Osteocyte (in vitro differentiated cells): ENCODE measurements at places on chromosomes 16 and 17. TPM values are rescaled to one million over a fixed set of nuclear protein-coding genes. Genes with fewer than 3 reads are reported as not detected.
A peak's percentile ranks its signal among the peaks of the same experiment; 100 is the strongest.

MARVELD3 gene
- total RNA-seq, result 0.24 TPM in 1 of 2 replicates, not detected in the other

PRSS33 gene
- not detected in 2 replicates for total RNA-seq

GP1BA gene
- not detected in 2 replicates for total RNA-seq

DNA sequence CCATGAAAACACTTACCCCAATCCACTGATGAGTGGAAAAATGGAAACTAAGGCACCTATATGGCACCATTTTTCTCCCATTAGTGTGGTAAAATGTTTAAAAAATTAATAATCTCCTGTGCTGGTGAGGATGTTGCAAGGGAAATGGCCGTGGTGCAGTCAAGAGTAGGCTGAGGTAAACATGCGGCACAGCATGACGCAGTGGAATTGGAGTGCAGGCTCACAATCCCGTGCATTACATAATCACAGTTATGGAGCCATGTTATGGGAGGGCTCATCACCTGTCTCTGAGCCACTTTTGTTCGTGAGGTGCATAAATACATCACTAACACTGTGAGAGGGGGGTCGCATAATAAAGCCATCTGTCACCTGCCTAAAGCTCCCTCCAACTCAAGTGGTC is 164.4 kb upstream of the XYLT1 start:
- DNase-seq, result no peak

DNA sequence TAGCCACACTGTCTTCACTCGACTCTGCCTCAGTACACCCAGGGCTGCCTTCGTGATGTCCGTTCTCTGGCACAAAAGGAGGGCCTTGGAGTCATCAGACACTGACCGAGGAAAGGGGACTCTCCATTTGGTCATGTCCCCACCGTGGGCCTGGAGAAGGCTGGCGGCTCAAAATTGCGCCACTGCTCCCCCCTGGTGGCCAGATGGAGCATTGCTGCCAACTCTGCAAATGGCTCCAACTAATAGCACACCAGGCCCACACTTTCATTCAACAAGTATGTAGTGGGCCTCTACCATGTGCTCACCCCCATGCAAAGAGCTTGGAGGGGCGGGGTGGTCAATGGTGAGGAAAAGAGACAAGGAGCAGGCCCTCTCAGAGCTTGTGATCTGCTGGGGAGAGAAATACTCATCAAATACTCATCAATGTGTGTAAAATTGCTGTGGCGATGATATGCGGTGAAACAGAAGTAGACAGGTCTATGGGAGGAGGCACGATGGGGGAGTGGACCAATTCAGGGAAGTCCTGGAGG is 5.2 kb upstream of the GRIN2C start:
- DNase-seq, result peak; percentile 93

- DNase-seq, result no peak
Observed at GRCh38 chr16:11253995-11254912, 1.8 kb downstream of the SOCS1 start.

- DNase-seq, result no peak
Observed at GRCh38 chr16:67460168-67460567, 20.8 kb downstream of the ATP6V0D1 start.

- DNase-seq, result no peak
Observed at GRCh38 chr17:65966072-65966695, 225.7 kb downstream of the CEP112 start.
